ENCODE measurements at places on chromosomes 5 and 9. TPM values are rescaled to one million over a fixed set of nuclear protein-coding genes. Genes with fewer than 3 reads are reported as not detected.
A peak's percentile ranks its signal among the peaks of the same experiment; 100 is the strongest.

Gene MED10
- total RNA-seq, result 21.4 TPM

Gene CLK4
- total RNA-seq, result 26.8 TPM

Gene KIF4B
- 0.05 TPM for total RNA-seq

Gene IFNA17
- not detected for total RNA-seq

Gene STKLD1
- total RNA-seq, result 0.99 TPM

Gene GRIA1
- 2.9 TPM for total RNA-seq

Gene TXN
- total RNA-seq, result 308 TPM

Gene TUSC1
- 10.3 TPM for total RNA-seq

Gene PCDHB12
- 2.3 TPM for total RNA-seq

Gene PLAC8L1
- total RNA-seq, result not detected

Gene SPATA31E1
- total RNA-seq, result not detected

Gene CDC25C
- total RNA-seq, result 2.0 TPM

Gene SMIM33
- total RNA-seq, result not detected

Gene HSPB3
- total RNA-seq, result 1.1 TPM

Gene SHISAL2B
- total RNA-seq, result 0.45 TPM

Gene NUDT12
- 15.6 TPM for total RNA-seq

- no peaks in the 10 kb centered on the region for H3K27me3 ChIP-seq
- no peak overlapping the region for H3K27ac ChIP-seq
- H3K36me3 ChIP-seq, result no peaks in the 10 kb centered on the region
- DNase-seq, result no peak
Measured at GRCh38 chr5:112349371-112349770, 69.7 kb downstream of the EPB41L4A start.

DNA sequence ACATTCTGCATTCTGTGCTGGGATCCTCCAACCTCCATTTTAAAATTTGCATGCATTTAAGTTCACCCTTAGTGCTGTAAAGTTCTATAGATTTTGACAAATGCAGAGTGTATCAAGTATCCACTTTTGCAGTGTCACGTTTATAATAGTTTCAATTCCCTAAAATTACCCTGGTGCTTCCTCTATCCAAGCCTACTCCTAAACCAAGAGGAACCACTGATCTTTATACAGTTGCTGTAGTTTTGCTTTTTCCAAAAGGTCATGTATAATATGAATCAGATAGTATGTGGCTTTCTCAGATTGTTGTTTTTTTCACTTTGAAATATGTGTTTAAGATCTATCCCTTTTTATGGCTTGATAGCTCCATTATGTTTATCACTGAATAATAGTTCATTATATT lies 468.4 kb upstream of the CDH6 start:
- H3K4me3 ChIP-seq, result no peak overlapping the region
- H3K36me3 ChIP-seq, result no peaks in the 10 kb centered on the region
- H3K4me1 ChIP-seq, result no peaks in the 10 kb centered on the region
- H3K27ac ChIP-seq, result no peak overlapping the region
- H3K27me3 ChIP-seq, result no peaks in the 10 kb centered on the region
- no peak for DNase-seq

GRCh38 chr5:22910523-22910922 lies 57.4 kb upstream of the CDH12 start:
- H3K27me3 ChIP-seq, result no peaks in the 10 kb centered on the region
- DNase-seq, result no peak
- no peaks in the 10 kb centered on the region for H3K36me3 ChIP-seq
- H3K4me1 ChIP-seq, result no peaks in the 10 kb centered on the region
- H3K27ac ChIP-seq, result no peak overlapping the region

GRCh38 chr5:95924720-95925377 lies 36.8 kb downstream of the ELL2 start:
- H3K27me3 ChIP-seq, result no peaks in the 10 kb centered on the region
- no peaks in the 10 kb centered on the region for H3K36me3 ChIP-seq
- peak overlapping the region; percentile 63 for H3K27ac ChIP-seq
- peaks cover 45% of the 10 kb centered on the region for H3K4me1 ChIP-seq
- no peak overlapping the region for H3K4me3 ChIP-seq

GRCh38 chr5:155512329-155512728 lies 498.8 kb downstream of the KIF4B start:
- DNase-seq, result no peak
- H3K4me1 ChIP-seq, result no peaks in the 10 kb centered on the region
- H3K36me3 ChIP-seq, result no peaks in the 10 kb centered on the region
- no peaks in the 10 kb centered on the region for H3K27me3 ChIP-seq
- H3K27ac ChIP-seq, result no peak overlapping the region

DNA sequence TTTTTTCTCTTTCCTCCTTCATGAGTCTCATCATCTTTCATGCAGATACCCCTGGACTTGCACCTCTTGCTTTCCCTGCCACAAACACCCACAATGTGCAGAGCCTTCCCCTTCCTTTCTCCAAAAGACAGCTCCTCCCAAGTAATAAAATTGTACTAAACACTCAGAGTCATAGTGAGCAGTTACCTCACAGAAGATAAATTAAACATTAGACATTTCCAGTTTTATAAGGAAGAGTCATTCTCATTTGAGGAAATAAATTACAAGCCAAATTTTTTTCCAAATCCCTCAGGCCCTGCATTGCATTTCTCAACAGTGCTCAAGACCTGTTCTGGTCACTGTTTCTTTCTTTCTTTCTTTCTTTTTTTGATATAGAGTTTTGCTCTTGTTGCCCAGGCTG lies 131.5 kb downstream of the ATPSCKMT start:
- DNase-seq, result no peak
- no peaks in the 10 kb centered on the region for H3K36me3 ChIP-seq
- H3K27me3 ChIP-seq, result no peaks in the 10 kb centered on the region
- no peaks in the 10 kb centered on the region for H3K4me1 ChIP-seq
- H3K4me3 ChIP-seq, result no peak overlapping the region

DNA sequence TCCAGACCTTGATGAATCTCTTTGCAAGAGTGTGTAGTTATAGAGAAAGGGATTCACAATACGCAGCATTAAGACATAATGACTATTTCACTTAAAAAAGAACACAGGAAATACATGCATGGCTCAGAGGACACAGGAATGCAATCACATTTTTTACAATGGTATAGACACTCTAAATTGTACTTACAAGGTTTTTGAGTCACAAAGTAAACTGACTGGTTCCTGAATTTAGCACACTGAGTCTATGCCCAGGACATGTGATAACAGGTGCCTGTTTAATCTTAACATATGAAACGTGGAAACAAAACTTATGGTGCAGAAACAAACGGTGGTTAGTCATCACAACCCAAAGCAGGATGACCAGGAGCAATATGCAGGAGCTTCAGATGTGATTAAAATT lies 6.7 kb downstream of the EPB41L4A start:
- H3K4me1 ChIP-seq, result peaks cover 4% of the 10 kb centered on the region
- no peak overlapping the region for H3K27ac ChIP-seq
- no peak for DNase-seq
- no peaks in the 10 kb centered on the region for H3K27me3 ChIP-seq
- no peaks in the 10 kb centered on the region for H3K36me3 ChIP-seq

DNA sequence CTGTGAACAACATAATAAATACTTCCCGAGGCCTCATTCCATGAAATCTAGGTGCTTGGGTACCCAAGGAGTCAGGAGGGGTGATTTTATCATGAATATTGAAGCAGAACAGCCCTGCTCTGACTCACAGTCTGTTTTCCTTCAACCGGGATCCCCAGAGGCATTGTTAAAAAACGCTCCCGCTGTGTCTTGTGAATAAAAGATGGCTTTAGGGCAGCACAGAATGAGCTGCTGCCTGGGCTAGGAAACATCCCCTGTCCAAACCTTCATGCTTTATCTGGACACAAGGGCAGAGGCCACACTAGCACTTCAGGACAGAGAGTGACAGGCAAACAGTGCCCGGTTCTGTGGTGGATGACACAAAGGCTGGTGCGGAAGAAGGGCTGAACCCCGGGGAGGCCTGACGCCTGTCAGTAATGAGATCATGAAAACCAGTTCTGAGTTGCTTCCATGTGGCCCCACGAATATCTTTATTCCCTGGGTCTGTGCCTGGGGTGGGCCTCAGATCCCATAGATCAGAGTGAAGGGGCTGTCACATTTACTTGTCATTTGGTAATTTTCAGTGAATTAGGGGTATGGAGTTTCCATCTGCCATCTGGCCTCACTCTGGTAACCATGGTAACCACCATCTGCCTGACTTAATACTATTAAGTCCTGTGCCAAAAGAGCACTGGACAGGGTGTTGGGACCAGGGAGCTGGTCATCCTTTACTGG lies 2.6 kb downstream of the IGFBPL1 start:
- H3K4me3 ChIP-seq, result no peak overlapping the region
- no peak overlapping the region for H3K27ac ChIP-seq
- DNase-seq, result peak; percentile 29
- H3K27me3 ChIP-seq, result peaks cover 14% of the 10 kb centered on the region
- H3K4me1 ChIP-seq, result no peaks in the 10 kb centered on the region

GRCh38 chr5:144207875-144208444 lies 37.3 kb downstream of the KCTD16 start:
- H3K4me3 ChIP-seq, result no peak overlapping the region
- H3K4me1 ChIP-seq, result no peaks in the 10 kb centered on the region
- DNase-seq, result no peak
- H3K36me3 ChIP-seq, result no peaks in the 10 kb centered on the region

DNA sequence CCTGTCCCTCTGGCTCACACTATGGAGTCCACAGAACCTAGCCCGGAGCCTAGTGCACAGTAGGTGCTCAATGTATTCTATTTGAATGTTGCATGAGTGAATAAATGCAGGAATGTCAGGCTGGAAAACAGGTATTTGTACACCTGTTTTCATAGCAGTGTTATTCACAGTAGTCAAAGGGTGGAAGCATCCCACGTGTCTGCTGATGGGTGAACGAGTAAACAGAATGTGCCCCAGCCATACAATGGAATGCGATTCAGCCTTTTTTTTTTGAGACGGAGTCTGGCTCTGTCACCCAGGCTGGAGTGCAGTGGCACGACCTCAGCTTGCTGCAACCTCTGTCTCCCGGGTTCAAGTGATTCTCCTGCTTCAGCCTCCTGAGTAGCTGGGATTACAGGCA lies 31.5 kb upstream of the IER5L start:
- H3K27ac ChIP-seq, result no peak overlapping the region
- H3K36me3 ChIP-seq, result no peaks in the 10 kb centered on the region
- no peak overlapping the region for H3K4me3 ChIP-seq
- H3K27me3 ChIP-seq, result no peaks in the 10 kb centered on the region
- no peak for DNase-seq

DNA sequence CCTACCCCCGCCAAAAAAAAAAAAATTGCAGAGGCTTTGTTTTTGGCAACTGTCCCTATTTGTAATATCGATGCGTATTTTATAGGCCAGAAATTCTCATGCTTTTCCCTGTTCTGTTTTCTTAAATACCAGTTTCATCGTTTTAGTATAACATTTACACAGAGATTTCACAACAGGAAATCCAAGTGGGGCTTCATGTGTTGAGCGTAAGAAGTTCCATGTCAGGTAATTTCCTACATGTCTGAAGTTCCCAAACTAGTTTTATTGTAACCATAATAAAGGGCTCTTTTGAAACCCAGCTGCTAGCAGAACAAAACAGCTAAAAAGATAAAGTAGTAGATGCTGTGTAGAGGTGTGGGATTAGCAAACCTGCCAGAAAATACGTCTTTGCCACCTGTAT lies 4.2 kb downstream of the SMC5 start:
- H3K27ac ChIP-seq, result no peak overlapping the region
- peaks cover 26% of the 10 kb centered on the region for H3K4me1 ChIP-seq

- H3K4me3 ChIP-seq, result no peak overlapping the region
- no peaks in the 10 kb centered on the region for H3K27me3 ChIP-seq
- peaks cover 13% of the 10 kb centered on the region for H3K4me1 ChIP-seq
- no peaks in the 10 kb centered on the region for H3K36me3 ChIP-seq
- no peak overlapping the region for H3K27ac ChIP-seq
Measured at GRCh38 chr9:89642789-89643188, 38.0 kb downstream of the GADD45G start.

DNA sequence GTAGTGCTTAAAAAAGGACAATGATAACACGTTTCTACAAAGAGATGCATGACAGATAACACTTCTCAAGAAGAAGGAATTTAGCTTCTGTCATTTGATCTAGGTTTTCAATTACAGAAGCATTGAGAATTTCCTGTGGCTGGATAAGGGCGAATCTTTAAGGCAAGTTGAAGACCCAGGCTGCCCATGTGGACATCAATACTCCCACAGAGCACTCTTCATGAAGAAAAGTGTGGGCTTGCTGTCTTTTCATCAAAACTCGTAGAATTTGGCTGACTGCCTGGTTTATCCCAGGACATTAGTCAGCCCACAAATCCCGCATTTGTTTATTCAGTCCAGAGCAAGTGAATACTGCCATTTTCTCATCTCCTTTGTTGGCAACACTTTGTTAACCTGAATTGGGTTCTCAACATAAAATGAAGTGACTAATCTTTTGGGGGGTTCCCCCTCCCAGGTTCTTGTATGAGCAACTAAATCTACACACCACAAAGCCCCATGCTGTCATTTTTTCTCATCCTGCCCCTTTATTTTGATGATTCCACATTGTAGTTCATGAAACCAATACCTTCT lies 43.4 kb upstream of the CDKN2B start:
- H3K27me3 ChIP-seq, result no peaks in the 10 kb centered on the region
- H3K27ac ChIP-seq, result no peak overlapping the region
- no peak for DNase-seq

DNA sequence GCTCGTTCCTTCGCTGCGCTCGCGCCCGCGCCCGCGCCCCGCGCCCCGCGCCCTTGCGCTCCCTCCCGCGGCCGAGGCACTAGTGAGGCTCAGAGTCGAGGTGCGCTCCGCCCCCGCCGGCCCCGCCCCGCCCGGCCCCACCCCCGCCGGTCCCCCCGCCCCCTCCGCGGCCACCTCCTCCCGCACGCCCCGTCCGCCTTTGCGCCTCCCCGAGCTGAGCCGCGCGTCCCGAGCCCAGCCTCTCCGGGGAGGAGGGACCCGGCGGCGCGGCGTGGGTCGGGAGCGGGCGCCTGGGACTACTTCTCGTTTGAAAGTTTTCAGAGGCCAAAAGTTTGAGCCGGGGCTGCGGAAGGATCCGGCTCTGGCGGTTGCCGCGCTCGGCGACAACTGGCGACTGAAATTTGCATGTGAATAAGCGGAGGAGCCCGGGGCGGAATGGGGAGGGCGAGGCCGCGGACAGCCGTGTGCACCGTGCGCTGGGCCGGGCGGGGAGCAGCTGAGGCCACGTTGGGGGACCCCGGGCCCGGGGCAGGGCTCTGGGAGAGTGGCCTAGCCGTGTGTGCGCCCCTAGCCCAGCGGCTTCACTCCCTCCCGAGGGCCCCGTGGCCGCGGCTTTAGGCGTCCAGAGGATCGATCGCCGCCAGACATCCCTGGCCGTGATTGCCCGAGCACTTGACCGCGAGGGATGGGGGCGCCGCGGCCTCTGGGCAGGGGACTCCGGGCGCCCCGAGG lies at the start of gene NOTCH1:
Gene NOTCH1 (minus strand): TSS at position 84 of the 732 bp plus-strand sequence. CDS start 262 bp downstream, outside the sequence.
- peaks cover 73% of the 10 kb centered on the region for H3K4me1 ChIP-seq
- peak within 1 kb of the TSS; percentile 96 for H3K4me3 ChIP-seq
- peak; percentile 86 for DNase-seq

GRCh38 chr9:126694206-126695081 lies 80.7 kb downstream of the LMX1B start:
- H3K4me1 ChIP-seq, result no peaks in the 10 kb centered on the region
- no peak overlapping the region for H3K27ac ChIP-seq
- peak; percentile 19 for DNase-seq
- peaks cover under 1% of the 10 kb centered on the region for H3K27me3 ChIP-seq

GRCh38 chr5:89711526-89711925 lies 698.0 kb downstream of the CETN3 start:
- H3K4me1 ChIP-seq, result no peaks in the 10 kb centered on the region
- no peak overlapping the region for H3K4me3 ChIP-seq
- H3K27ac ChIP-seq, result no peak overlapping the region
- no peak for DNase-seq
- H3K27me3 ChIP-seq, result no peaks in the 10 kb centered on the region

GRCh38 chr5:73701566-73701965 lies 75.6 kb downstream of the ARHGEF28 start:
- no peak overlapping the region for H3K4me3 ChIP-seq
- no peak overlapping the region for H3K27ac ChIP-seq
- no peaks in the 10 kb centered on the region for H3K36me3 ChIP-seq
- DNase-seq, result no peak
- no peaks in the 10 kb centered on the region for H3K27me3 ChIP-seq

Data from left lung (tissue), 14 donors.